ENCODE measurements at places on chromosomes 11 and 22. TPM values are rescaled to one million over a fixed set of nuclear protein-coding genes. Genes with fewer than 3 reads are reported as not detected.

OR10A2 gene
- polyA plus RNA-seq, result 0.46 TPM

C1QTNF6 gene
- polyA plus RNA-seq, result 3.7 TPM

KCNK7 gene
- not detected for polyA plus RNA-seq

OR4D5 gene
- polyA plus RNA-seq, result not detected

OR52H1 gene
- not detected for polyA plus RNA-seq

SLC6A5 gene
- polyA plus RNA-seq, result 0.60 TPM

BIRC3 gene
- not detected for polyA plus RNA-seq

KDM4E gene
- not detected for polyA plus RNA-seq

SYCE3 gene
- polyA plus RNA-seq, result 43.1 TPM

SMIM35 gene
- polyA plus RNA-seq, result not detected

APOL4 gene
- not detected for polyA plus RNA-seq

ZNF215 gene
- polyA plus RNA-seq, result 6.3 TPM

SLC17A6 gene
- not detected for polyA plus RNA-seq

RIC3 gene
- polyA plus RNA-seq, result 66.1 TPM

ZNRF3 gene
- 2.2 TPM for polyA plus RNA-seq

OR9G4 gene
- polyA plus RNA-seq, result not detected

POLA2 gene
- polyA plus RNA-seq, result 1.6 TPM

OR51G1 gene
- not detected for polyA plus RNA-seq

LRRC32 gene
- not detected for polyA plus RNA-seq

CCDC81 gene
- polyA plus RNA-seq, result 3.4 TPM

WNT7B gene
- 0.45 TPM for polyA plus RNA-seq

PACS1 gene
- polyA plus RNA-seq, result 1.0 TPM

CARNS1 gene
- 0.41 TPM for polyA plus RNA-seq

C11orf91 gene
- polyA plus RNA-seq, result not detected

GRK3 gene
- 0.98 TPM for polyA plus RNA-seq

MMP3 gene
- polyA plus RNA-seq, result not detected

RASL10A gene
- polyA plus RNA-seq, result not detected

RHOG gene
- polyA plus RNA-seq, result not detected

SCGB1A1 gene
- polyA plus RNA-seq, result not detected

ACTN3 gene
- polyA plus RNA-seq, result not detected

SAA1 gene
- polyA plus RNA-seq, result not detected

BTBD18 gene
- not detected for polyA plus RNA-seq

SCGB1D1 gene
- polyA plus RNA-seq, result not detected

ST14 gene
- polyA plus RNA-seq, result not detected

NEFH gene
- 343 TPM for polyA plus RNA-seq

MS4A7 gene
- not detected for polyA plus RNA-seq

Data from Purkinje cell (primary cell).